DMS79 (cell line): ENCODE measurements at places on chromosomes 6 and 20.

DNA sequence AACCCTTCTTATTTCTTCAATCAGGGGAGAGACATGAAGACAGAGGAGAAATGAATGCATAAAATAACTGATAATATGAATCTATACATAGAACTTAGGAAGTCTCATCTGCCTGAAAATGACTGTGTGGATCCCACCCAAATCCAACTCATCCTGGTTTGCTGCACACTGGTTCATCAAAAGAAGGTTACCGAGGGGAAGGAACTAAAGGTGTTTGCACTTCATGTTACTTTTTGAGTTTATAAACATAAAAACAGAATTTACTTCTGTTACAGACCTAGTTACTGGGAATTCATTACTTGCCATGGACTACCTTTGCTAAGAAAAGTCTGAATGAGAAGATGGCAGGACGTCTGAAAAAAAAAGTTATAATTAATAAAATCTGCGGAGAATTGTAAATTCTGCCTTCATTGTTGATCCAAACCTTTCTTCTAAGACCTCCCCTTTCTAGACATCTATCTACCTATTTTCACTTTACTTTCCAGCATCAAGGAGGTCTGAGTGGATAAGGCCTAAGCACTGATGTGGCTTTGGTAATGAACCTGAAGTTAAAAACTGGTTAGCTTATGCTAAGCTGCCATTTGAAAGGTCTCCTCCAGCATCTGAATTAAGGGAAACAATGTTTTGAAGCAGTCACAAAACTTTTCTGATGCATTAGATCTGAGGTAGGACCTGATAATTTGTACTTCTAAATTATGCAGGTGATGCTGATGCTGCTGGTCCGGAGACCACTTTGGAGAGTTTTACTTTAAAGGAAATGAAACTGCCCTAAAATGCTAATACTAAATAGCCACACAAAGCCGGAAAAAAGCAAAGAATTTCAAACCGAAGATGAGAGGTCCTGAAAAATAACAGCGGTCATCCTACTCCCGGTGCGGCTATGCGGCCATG is 84.0 kb downstream of the HFE start:
- no peak for DNase-seq

DNA sequence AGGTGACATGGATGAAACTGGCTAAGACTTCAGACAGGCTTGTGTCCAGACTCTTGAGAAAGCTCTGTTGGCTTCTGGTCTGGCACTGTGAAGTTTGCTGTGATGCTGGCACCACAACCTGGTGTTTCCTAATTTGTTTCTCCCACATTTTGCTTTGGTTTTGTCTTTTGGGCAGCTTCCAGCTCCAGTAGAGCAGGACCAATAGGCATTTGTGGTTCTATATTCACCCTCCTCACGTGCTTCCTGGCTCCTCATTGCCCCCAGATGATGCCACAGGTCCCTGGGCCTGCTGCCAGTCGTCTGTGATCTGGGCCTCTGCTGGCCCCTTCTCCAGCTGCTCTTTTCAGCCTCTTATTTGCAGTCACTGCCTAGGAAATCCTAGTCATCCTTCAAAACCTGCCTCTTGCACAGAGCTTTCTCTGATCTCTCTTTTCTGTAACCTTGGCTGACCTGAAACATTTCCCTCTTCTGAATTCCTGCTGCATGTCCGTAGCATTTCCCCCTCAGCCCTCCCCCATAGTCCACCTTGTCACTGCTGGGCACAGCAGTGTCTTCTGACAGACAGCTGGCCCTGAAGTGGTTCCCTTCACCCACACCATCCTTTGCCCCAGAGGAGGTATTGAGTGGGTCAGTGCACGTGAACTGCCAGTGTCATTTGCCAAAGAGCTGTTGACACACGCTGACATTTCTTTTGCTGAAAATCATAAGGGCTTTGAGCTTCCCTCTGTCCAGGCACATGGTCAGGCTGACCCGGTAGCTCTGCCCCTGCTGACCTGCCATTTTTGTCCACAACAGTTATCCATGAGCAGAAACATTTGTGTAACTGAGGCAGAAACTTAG is 63.0 kb downstream of the PTPN1 start:
- peak; percentile 84 for DNase-seq

- no peak for DNase-seq
These were observed 120.2 kb downstream of the JARID2 start for GRCh38 chr6:15366003-15366535.

GRCh38 chr6:44859901-44860410 is 468.2 kb upstream of the RUNX2 start:
- peak; percentile 85 for DNase-seq

DNA sequence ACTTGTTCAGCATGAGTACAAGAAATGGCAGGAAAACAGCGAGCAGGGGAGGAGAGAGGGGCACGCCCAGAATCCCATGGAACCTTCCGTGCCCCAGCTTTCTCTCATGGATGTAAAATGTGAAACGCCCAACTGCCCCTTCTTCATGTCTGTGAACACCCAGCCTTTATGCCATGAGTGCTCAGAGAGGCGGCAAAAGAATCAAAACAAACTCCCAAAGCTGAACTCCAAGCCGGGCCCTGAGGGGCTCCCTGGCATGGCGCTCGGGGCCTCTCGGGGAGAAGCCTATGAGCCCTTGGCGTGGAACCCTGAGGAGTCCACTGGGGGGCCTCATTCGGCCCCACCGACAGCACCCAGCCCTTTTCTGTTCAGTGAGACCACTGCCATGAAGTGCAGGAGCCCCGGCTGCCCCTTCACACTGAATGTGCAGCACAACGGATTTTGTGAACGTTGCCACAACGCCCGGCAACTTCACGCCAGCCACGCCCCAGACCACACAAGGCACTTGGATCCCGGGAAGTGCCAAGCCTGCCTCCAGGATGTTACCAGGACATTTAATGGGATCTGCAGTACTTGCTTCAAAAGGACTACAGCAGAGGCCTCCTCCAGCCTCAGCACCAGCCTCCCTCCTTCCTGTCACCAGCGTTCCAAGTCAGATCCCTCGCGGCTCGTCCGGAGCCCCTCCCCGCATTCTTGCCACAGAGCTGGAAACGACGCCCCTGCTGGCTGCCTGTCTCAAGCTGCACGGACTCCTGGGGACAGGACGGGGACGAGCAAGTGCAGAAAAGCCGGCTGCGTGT is 11.6 kb downstream of the TNFAIP3 start:
- DNase-seq = no peak

DNA sequence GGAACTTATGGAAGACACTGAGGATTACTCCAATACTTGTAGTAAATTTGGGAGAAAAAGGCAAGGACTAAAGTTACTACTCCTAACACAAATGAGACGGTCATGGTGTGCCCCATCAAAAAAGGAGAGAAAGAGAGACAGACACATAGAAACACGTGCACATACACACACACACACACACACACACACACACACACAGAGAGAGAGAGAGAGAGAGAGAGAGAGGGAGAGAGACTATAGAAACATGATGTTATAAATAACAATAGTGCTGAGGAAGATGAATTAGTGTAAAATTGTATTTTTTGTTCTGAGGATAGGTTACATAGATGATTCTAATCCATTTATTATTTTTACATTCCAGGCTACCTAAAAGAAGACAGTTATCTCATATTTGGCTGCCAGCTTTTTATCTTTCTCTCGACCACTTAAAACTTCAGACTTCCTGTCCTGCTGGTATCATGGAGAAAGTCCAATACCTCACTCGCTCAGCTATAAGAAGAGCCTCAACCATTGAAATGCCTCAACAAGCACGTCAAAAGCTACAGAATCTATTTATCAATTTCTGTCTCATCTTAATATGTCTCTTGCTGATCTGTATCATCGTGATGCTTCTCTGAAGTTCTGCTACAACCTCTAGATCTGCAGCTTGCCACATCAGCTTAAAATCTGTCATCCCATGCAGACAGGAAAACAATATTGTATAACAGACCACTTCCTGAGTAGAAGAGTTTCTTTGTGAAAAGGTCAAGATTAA is 10.5 kb downstream of the PLN start:
- DNase-seq = no peak

- no peak for DNase-seq
These were observed 3.6 kb upstream of the SF3B5 start for GRCh38 chr6:144098993-144099392.

GRCh38 chr6:20712011-20712410 is 177.8 kb downstream of the CDKAL1 start:
- DNase-seq = peak; percentile 81

GRCh38 chr6:167663784-167664443 is 162.8 kb upstream of the AFDN start:
- DNase-seq = no peak

- no peak for DNase-seq
These were observed 52.8 kb downstream of the MYLIP start for GRCh38 chr6:16181439-16182297.

GRCh38 chr6:143328876-143329275 is 121.6 kb downstream of the ADAT2 start:
- DNase-seq = no peak

GRCh38 chr6:163414117-163414945 is at the start of gene QKI:
TSS of gene QKI (plus strand) at chr6:163414718. CDS start at chr6:163415194, 476 bp downstream.
- DNase-seq = no peak

DNA sequence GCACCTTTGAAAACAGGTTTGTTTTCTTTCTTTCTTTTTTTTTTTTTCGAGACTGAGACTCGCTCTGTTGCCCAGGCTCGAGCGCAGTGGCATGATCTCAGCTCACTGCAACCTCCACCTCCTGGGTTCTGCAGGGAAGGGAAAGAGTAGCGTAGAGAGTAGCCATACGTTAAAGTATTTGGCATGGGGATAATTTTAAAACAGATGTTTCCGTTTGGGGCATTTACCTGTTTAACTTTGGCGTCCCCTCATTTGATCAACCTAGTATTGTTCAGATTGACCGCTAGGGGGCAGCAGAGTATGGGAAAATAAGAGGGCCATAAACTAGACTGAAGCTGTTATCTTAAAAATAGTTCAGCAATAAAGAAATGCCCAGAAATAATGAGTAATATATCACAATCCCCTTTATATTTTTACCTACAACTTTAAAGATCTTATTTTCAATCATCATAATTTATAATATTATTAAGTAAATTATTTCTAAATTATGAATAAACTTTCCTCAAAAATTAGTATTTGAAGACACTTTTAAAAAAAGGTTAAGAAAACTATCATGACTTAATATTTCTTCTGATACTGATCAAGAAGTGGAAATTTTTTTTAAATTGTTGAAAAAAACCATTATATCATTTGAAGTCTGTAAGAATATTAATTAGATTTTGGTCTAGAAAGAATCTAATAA is 7.6 kb upstream of the TAAR9 start:
- DNase-seq = peak; percentile 7

DNA sequence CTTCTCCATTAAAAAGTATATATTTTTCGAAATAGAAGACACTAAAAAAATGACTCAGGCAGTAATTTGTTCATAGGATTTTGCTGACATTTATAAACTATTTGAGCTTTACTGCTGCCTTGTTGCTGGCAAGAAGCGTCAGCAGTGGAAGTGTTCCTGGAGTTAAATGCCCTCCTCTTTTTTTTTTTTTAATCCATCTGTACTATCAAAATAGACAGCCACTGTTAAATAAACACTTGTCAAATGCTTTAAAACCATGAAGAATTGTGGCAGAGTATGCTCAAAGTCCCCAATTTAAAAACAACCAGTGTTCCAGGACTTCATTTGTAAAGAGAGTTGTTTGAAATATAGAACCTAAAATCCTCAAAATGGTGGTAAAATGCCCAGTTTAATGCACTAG is 253.8 kb downstream of the NKAIN2 start:
- DNase-seq = no peak

DNA sequence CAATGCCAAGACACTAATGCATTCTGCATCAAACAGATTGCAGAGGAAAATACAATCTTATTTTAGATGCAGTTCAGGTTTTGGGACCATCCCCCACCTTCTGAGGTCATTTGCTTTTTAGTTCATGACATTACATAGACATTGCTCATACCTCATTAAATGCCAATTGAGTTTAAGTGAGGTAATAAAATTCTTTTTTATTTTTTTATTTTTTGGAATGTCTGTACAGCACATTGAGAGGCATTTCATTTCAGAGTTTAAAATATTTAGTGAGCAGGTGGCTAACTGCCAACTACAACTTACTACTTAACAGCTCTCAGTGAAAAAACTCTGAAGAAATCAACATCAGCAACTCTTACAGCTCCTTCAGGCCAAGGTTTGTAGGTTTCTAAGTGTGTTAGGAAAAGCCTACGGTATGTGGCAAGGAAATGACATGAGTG is 482.2 kb upstream of the RNF217 start:
- peak; percentile 96 for DNase-seq

DNA sequence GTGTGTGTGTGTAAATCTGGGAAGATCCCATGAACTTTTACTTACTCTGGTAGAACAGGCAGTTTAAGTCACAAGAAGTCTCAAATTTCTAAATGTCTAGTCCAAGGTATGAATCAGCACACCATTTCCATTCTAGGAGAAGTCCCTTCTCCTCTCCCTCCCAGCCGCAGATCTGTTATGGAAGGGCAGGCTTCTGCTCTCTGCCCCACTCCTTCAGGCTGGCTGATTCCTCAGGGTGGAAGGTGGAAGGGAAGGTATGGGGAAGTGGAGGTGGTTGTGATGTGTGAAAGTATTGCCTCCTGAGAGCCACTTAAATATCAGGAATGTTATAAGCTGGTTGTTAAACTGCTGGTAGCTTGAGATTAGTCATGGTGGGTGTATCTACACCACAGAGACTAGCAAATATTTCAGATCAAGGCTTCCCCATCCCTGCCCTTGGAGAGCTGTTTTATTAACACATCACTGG is 44.5 kb upstream of the LAMA4 start:
- DNase-seq = no peak

GRCh38 chr6:72959821-72960220 is 265.5 kb downstream of the KHDC1L start:
- DNase-seq = no peak

DNA sequence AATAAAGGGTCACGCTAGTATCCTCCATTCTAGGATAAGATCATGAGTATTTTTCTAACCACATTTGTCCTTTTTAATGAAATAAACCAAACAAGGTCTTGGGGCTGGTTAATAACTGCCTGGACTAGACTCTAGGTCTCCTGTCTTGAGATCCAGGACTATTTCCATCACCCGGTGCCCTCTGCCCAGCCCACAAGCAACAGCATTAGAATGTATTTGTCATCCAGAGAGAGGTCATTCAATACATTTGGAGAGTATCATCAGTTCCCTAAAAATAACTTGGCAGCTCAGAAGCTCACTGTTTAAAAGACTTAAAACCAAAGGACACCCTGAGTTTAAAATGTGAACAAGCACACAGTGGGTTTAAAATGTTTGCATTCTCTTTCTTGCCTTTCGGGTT is 4.4 kb upstream of the RBM24 start:
- DNase-seq = no peak

GRCh38 chr6:118788702-118789101 is 105.2 kb upstream of the ASF1A start:
- no peak for DNase-seq

GRCh38 chr20:25511183-25511582 is 74.1 kb downstream of the NINL start:
- DNase-seq = no peak

GRCh38 chr20:51042657-51043247 is 19.8 kb upstream of the KCNG1 start:
- no peak for DNase-seq

GRCh38 chr6:36414481-36414880 is 27.0 kb upstream of the ETV7 start:
- no peak for DNase-seq
